ENCODE measurements at places on chromosomes 4 and X.

- no peak for DNase-seq
Observed at GRCh38 chr4:176526704-176527103, 206.9 kb downstream of the SPCS3 start.

- no peak for DNase-seq
Observed at GRCh38 chrX:46611658-46612362, 38.2 kb downstream of the CHST7 start.

DNA sequence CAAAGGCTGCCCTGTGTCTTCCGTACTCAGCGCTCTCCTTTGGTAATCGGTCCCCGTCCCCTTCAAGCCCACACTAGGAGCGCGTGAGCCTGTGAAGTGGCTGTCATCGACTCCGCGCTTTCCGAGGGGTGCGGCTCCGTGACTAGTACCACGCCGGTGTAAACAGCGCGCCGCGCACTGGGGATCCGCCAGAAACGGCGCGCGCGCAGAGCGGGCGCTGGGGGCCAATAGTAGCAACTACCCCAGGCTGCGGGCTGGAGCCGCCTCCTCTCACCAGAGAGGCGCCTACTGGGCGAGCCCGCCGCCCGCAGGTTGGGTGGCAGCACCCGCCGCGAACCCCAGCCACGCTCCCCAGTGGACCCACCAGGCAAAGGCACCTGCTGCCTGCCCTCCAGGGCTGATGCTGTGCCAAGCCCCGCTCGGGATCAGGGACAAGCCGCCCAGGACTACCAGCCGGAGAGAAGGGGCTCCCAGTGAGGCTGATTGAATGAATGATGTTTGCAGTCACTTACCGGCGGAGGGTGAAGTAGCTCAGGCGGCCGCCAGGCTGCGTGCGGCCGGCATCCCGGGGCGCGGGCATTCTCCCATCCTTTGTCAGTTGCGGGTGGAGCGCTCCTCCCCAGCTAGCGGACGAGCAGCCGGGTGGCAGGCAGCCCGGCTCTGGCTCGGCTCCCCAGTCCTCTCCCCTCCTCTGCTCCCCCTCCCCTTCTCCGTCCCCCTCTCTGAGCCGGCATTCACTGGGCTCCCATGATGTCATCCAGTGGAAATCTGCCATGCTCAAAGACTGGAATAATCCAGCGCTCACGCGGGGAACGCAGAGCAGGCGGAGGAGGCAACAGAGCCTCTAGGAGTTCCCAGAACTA, 370.3 kb upstream of the SMIM31 start:
- no peak for DNase-seq

DNA sequence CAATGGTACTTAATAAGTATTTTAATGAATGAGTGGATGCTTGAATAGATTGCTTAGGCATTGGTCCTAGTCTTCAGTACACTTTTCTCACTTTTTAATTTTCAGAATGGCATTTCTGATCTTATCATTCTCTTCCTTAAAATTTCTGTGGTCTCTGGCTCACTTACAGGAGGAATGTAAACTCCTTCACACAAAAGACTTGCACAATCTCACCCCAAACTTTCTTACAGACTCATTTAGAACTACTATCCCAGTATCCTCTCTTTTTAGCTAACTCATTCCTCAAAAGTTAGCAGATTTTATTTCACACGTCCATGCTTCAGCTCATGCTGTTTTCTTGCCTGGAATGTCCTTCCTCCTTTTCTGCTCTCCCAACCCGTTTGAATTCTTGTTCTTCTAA, 350.1 kb downstream of the GRXCR1 start:
- DNase-seq: no peak

DNA sequence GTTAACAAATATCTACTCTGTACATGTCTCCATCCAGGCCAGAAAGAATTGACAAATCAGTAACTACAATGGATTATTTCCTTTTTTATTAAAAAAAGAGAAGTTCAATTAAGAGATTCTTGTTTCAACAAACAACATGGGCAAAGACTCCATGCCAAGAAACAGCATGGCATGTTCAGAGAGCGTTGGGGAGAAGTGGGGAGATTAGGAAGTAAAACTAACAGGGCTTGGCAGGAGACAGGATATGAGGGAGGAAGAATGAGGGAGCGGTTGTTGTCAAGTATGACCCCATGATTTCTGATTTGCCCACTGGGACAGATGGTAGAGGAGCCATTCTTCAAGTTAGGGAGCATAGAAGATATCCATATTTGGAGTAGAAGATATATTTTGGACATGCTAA, 128.4 kb downstream of the RNF150 start:
- DNase-seq: no peak

DNA sequence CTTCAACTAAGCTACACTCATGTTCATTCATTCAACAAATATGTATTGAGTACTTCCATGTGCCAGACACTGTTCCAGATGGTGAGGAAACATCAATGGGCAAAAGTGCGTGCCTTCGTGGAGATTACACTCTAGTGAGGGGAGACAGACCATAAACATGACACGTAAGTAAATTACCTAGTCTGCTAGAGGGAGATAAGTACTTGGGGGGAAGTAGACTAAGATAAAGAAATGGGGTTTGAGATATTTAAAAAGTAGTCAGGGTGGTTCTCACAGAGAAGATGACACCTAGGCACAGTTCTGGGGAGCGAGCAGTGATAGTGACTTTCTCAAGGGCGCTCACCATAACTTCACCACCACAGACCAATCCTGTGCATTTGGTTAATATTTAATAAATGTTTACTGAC, 11.7 kb downstream of the JCHAIN start:
- DNase-seq: no peak
